ENCODE measurements at places on chromosomes 5 and 9.

GRCh38 chr9:13279284-13280141 is at the start of gene MPDZ:
Gene MPDZ (minus strand): TSS chr9:13279692. CDS start chr9:13250315, 29,377 bp downstream.
- DNase-seq: no peak

DNA sequence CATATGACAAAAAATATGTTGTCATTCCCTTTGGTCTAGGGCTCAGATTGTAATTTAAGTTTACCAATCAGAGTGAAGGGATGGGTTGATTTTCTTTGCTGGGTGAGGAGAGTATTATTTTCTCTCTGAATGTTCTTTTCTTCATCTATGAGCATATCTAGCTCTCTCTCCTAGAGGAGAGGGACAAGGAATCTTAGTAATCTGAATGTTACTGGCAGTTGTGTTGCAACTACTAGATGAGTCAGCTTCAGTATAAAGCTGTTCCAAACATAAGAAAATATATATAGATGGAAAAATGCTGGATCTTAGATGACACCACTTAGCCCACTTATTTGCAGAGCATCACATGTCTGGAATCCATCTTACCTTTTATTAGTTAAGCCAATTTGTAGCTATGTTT is 259.3 kb downstream of the TUSC1 start:
- no peak for DNase-seq

DNA sequence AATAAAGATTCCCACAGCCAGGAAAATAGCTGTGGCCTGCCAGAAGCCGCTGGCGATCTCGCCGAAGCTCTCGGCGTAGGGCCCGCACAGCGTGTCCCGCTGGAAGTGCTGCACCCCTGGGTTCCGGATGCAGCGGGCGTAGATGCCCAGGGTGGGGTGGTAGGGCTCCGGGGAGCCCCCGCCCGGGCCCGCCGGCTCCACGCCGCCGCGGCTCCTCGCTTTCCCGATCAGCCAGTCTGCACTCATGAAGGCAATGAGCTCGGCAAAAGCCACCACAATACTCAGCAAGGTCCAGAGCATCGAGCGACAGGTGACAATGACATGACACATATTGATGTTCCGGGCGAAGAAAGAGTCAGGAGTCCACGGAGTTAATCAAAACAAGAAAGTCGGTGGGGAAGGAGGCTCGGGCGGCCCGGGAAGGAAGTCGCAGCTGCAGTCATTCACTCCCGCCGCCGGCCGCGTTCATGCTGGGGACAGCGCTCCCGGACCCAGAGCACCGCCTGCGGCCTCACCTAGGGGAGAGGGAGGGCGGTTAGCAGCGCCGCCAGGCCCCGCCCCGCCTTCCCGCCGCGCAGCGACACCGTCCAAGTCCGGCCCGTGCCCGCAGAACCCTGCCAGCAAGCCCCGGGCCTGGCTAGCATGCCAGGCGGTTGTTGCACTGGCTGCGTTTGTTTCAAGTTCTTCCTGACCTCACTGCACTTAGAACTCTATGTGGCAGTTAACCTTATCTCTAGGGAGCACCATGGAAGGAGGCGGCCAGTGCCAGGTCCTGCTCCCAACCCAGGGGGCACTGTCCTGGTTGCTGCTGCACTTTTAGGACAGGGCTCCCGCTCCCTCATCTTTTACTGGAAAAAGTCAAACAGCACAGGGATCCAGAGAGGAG is 138.4 kb downstream of the LHFPL2 start:
- DNase-seq: no peak

- no peak for DNase-seq
Observed at GRCh38 chr5:474840-475661, 32.1 kb downstream of the EXOC3 start.

GRCh38 chr9:79880626-79881025 is 308.9 kb downstream of the TLE4 start:
- no peak for DNase-seq

DNA sequence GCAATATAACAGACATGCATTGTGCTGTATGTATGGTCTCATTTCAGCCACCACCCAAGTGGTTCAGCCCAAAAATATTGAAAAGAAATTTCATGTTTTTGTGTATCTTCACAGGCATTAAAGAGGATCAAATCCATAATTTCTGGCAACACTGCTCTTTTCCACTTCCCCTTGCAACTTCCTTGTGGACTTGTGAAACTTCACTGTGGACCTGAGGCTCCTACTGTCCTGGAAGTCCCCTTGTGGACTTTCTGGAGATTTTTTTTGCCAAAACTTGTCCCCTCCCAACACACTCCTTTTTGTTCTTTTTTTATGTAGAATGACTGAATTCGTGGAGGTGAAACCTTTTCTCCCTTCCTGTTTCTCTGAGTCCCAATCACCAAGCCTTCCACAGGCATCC is 14.3 kb downstream of the OTULINL start:
- DNase-seq: no peak

DNA sequence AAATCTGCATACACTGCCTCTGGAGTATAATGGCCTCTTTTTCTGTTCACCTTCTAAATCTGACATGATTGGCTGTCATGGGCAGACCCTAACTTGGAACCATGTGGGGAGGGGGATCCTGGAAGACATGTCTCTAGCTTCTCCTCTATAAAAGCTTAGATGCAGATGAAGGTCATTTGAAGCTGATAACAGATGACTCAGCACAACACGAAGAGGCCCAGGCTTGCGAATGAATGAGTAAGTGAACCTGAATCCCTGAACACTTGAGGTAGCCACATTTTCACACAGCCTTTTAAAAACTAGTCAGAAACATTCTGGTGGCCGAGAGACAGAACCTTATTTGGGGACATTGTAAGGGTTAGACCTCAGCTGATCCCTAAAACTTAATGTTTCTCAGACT is 282.6 kb downstream of the ELAVL2 start:
- no peak for DNase-seq

GRCh38 chr5:55533521-55534435 is 986 bp downstream of the PLPP1 start:
- DNase-seq: no peak

GRCh38 chr5:38825494-38825893 is 20.3 kb upstream of the OSMR start:
- DNase-seq: no peak

GRCh38 chr9:82903503-82903902 is 159.4 kb downstream of the RASEF start:
- DNase-seq: no peak

DNA sequence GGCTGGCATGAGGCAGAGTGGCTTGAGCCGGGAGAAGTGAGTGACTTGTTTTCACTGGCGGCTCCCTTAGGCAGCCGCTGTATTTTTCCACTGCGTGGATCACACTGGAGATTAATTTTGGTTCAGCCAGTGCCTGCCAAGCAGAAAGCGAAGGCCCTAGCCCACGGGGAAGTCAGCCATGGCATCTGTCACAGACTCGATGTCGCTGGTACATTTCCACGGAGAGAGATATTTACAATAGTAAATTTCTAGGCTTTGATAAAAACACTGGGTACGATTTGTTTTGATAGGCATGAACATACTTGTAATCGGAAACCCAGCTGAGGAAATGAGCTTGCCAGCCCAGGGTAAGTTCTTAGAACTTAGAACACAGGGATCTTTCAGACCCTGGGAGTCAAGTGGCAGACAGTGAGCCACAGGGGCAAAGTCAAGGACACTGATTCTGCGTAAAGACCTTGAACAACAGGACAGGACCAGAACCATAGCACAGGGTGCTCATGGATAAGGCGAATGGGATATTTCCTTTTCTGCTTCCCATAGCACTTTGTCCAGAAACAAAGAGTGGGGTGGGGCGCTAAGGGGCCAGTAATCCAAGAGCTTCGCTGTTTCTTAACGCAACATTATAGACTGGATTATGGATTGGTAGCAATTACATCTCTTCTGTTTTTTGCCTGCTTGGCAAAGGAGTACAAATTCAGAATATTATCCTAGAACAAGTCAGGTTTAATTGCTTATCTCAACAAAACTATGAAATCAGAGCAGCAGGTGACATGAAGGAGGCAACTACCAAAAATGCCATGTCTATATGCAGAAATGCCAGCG is 4.5 kb downstream of the DUSP1 start:
- DNase-seq: no peak

DNA sequence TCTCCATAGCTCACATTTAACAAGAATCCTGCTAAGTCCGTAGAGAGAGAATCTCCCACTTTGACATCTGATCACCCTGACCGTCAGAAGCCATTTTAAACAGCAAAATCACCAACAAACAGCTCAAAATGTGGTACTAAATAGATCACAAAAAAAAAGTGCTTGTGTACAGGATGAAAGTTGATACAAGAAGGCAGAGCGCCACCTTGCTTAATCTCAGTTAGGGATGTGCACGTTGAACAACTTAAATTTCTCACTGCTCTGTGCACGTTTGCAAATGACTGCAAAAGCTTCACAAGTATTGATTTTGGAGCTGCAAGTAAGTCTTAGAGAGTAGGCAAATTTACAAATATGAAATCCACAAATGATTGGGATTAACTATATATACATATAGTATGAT is 63.1 kb upstream of the NREP start:
- DNase-seq: no peak

- no peak for DNase-seq
Observed at GRCh38 chr5:73899055-73899454, 273.1 kb downstream of the ARHGEF28 start.

DNA sequence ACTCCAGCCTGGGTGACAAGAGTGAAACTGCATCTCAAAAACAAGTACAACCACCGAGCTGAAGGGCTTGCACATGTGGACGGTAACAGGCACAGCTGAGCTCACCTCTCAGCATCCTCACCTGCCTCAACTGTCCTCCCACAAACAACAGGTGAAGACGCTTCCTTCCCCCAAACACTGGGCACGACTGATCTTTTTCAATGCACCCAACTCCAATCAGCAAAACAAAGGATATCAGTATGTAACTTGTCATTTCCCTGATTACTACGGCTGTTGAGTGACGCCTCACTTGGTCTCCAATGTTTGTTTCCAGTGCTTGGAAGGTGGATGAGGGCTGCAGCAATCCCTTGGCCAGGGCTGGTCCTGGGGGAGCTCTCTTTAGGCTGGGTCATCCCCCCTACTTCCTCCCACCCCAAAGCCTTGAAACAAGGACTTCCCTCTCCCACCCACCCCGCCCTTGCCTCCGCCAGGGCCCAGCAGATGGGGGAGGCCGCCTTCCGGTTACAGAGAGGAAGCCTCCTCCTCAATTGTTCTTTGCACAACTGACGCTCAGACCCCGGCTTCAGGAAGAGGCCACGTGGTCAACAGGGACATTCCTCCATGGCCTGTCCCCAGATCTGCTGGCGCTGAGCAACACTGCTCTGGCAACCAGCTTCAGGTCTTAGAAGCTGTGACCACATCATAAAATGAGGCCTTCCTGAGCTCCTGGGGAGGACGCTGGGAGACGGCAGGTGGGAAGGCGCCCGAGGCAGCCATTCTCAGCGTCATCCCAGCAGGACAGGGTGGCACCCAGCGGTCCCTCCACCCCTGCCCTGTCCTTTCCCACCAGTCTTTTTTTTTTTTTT is 5.9 kb downstream of the FAM78A start:
- DNase-seq: no peak

DNA sequence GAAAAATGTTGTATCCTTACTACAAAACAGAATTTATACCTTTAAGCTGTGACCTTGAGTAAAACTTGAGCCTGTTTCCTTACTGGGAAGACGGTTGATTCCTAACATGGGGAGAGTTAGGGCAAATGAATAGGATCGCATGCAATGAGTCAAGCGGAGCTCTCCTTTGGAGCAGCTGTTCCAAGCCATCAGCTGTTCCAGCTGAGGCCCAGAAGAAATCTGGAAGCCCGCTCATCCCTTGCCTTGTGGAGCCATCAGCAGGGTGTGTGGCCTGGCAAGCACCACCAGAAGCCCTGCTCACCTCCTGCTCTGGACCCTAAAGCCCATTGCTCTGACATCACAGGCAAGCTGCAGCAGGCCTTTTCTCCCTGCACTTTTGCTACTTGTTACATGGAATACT is 8.0 kb downstream of the KIAA1191 start:
- DNase-seq: no peak

DNA sequence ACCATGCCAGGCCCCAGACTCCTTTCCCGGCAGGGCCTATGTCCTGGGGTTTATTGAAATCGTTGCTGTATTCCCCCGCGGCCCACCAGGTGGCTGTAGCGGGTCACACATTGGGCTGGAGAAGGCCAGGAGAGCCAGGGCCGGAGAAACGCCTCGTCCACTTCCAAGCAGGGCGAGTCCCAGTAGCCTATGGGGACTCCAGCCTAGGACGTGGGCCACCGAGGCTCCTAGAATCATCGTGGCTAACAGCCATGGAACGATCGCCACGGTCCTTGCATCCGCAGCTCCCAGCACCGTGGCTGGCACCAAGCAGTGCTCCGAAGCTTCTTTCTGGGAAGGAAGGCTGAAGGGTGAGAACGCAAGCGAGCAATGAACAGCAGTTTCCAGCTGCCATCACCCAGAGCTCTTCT is 87.7 kb downstream of the ENTREP1 start:
- no peak for DNase-seq

DNA sequence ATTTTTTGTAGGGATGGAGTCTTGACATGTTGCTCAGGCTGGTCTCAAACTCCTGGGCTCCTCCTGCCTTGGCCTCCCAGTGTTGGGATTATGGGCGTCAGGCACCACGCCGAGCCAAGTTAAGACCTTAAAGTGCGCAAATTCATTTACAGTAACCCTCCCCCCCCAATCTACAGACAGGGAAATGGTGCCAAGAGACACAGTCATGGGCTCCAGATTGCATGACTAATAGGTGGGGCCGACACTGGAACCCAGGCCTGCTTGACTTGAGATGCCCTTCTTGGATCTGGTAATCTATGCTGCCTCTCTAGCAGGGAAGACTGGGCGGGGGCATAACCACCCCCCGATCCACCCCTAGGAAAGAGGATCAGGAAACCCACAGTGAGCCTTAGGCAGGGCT is 19.5 kb downstream of the TTF1 start:
- DNase-seq: no peak

- no peak for DNase-seq
Observed at GRCh38 chr5:158731014-158731413, 368.7 kb downstream of the EBF1 start.

DNA sequence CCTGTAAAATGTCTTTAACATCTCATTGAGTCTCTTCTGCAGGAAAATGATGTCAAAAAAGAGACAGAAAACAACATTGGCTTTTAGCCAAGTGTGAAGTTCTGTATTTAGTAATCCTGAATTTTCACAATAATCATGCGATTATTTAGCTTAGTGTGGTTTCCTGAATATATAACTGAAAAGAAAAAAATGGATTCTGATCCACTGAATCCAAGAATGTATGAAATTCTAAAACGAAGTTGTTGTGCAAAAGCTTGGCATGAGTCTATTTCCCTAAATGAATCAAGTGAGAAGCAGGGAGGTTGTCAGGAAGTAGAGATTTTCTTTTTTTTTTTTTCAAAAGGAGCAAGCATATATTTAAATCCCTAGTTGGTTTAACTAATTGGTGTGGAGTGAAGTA is 145.9 kb upstream of the CDH6 start:
- DNase-seq: no peak

DNA sequence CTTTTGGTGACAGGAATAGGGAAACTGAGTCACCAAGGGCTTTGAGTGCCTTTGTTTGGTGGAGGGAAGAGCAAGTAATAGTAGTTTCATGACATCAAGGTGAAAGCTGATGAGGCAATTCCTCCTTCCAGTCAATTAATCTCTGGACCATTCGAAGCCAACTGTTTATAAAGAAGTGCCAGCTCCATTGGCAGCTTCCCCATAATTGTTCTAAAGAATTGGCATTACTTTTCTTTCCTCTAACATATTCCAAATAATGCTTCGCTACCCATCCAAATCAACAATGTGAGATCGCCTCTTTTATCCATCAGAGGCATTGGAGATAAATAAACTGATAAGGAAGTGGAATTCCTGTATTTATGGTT is 132.4 kb downstream of the NPR3 start:
- no peak for DNase-seq

- no peak for DNase-seq
Observed at GRCh38 chr5:594226-594860, 17.8 kb upstream of the CEP72 start.

GRCh38 chr5:107555425-107556090 is 115.2 kb downstream of the EFNA5 start:
- no peak for DNase-seq
